ENCODE measurements at places on chromosomes 5 and 9.

- no peak for DNase-seq
Observed at GRCh38 chr5:174093123-174093522, 47.6 kb downstream of the NSG2 start.

GRCh38 chr9:102354041-102354440 is 615.6 kb upstream of the GRIN3A start:
- DNase-seq = no peak

GRCh38 chr5:1446602-1447343 is 1.5 kb upstream of the SLC6A3 start:
- no peak for DNase-seq

- no peak for DNase-seq
Observed at GRCh38 chr9:133506653-133507038, 18.1 kb downstream of the MYMK start.

GRCh38 chr5:85990998-85991397 is 626.7 kb upstream of the COX7C start:
- DNase-seq = no peak

- DNase-seq = no peak
Observed at GRCh38 chr5:59189472-59190244, 606.8 kb downstream of the RAB3C start.

GRCh38 chr5:172777881-172778814 is 7.2 kb upstream of the DUSP1 start:
- peak; percentile 69 for DNase-seq

- no peak for DNase-seq
Observed at GRCh38 chr5:171531638-171532037, 112.2 kb downstream of the FGF18 start.

DNA sequence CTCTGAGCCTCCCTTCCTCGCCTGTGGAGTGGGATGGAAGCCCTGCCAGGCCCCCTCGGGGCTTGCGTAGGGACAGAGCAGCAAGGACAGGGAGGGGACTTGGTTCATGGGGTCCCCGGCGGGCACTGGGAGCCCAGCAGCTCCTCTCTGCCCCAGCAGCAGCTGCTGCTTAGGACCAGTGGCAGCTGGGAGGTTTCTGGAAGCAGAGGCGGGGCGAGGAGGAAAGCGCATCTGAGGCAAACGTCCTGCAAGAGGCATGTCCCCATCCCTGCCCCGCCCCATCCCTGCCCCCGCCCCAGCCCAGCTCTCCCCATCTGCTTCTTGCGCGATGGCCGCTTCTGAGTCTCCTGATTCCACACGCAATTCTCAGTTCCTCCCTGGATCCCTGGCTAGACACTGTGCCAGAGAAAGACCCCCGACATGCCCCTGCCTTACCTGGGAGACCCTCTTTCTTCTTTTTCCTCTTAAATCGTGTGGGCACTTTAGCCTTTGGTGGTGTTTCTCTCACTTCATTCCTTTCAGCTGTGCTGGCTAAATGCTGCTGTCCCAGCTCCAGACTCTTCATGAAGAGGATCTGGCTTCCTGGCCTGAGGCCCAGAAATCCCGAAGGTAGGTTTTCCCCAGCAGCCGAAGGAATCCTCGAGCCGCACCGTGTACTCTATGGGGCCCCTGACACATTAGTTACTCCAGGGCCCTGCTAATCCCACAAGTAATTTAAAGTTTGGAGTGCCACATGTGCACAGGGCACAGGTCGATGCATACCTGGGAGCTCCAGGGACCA is 4.4 kb upstream of the OR2S2 start:
- DNase-seq = no peak

DNA sequence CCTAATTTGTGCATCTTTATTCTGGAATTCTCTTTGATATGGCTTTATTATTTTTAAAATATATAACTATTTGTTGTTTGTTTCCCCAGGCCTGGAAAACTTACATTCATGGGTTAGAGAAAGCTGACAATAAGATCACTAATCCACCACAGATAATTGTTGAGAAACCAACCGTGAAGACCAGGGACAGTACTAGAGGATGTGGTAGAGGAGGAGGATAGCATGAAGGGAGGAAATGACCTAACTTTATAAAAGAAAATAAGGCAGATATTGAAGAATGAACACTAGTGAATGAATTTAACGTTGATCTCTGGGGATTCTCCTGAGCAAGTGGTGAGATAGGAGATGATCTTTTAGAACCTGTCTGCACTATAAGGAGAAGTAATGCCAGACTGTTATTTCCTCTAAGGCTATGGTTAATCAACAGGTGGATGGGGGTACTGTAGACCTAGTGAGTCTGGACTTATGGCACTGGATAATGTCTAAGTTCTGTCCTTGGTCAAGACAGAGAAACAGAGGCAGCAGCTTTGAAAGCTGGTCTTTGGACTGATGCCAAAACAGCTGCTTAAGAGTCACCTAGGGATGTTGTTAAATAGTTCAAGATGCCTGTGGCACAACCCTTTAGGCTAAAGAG is 52.4 kb downstream of the NREP start:
- DNase-seq = no peak

DNA sequence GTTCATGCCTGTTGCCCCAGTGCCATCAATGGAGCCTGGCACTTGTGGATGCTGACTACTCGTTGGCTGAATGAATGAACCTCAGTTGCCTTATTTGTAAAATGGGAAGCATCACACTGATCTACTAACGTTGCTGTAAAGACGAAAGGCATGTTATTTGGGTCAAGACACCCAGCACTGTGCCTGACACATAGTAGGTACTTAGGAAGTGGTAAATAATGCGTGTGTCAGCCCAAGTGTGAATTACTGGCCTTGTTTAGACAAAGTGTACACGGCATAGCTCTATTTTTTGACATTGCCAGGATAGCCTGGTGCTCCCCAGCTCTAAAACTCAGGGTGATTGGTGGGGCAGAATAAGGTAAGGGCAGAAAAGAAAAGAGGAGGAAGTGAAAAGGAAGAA is 27.4 kb downstream of the ERGIC1 start:
- no peak for DNase-seq

GRCh38 chr5:95822043-95822541 is 434 bp downstream of the GLRX start:
- no peak for DNase-seq

DNA sequence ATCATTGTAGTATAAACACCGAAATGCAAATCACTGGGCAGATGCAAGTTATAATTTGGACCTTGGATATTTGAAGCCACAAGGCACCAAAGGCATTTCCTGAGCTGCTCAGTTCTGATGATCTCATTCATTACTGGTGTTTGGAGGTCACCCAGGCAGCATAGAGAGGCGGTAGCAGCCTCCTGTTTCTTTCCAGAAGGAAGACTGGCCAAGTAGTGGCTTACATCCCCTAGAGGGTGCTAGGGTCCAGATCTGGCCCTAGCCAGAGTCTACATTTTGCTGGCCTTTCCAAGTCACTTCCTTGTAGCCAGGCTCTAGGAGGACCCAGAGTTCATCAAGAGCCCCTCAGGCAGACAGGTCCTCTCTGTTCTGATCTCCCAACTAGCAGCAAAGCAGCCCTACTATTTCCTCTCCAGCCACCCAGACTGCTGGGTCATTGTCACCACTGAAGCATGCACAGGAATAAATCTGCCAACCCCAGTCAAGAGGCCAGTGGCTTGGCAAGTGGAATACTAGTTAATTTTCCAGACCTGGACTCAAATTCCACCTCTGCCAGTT is 33.4 kb upstream of the TTC1 start:
- DNase-seq = peak; percentile 65

GRCh38 chr5:7868427-7868772 is 431 bp downstream of the FASTKD3 start:
- DNase-seq = no peak

GRCh38 chr9:120382453-120382852 is 197.5 kb downstream of the CDK5RAP2 start:
- DNase-seq = no peak

All from smooth muscle cell of the brain vasculature (primary cell).